ENCODE measurements at places on chromosomes 16 and 17.
A peak's percentile ranks its signal among the peaks of the same experiment; 100 is the strongest.

- no peaks in the 10 kb centered on the region for H3K27me3 ChIP-seq
- DNase-seq: no peak
- no peak overlapping the region for H3K27ac ChIP-seq
- peak overlapping the region; percentile 73 for H3K4me3 ChIP-seq
These were observed 963 bp downstream of the COPRS start for GRCh38 chr17:31857920-31858641.

DNA sequence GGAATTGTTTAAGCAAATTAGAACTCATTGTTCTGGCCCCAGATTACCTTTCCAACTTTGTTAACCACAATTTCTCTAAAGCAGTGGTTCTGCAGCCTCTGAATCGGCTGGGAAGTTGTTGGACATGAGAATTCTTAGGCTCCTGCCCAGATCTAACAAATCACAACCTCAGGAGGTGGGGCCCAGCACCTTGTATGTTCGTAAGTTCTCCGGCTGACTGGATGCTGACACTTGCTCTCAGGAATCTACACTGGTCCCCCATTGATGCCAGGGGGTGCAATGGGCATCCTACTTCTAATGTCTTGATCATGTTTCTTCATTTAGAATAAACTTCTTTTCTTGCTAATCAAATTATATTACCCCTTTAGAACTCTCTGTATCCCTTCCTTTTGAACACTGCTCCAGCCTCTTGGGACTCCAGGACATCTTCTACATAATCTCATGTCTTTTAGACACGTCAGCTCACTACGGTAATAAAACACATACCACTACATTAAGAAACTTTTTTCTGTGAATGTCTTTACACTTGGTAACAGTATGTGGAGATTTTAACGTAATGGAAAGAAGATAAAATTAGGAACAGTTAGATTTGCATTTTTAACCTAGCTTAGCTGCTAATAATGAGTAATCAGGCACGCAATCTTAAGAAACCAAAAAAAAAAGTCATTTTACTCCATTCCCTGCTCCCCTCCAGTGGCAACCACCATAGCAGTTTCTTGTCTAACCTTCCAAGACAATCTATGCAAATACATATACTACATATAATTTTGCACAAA is 143.2 kb downstream of the ITFG1 start:
- H3K4me1 ChIP-seq: peaks cover 7% of the 10 kb centered on the region
- no peaks in the 10 kb centered on the region for H3K36me3 ChIP-seq
- no peaks in the 10 kb centered on the region for H3K27me3 ChIP-seq
- no peak overlapping the region for H3K4me3 ChIP-seq

DNA sequence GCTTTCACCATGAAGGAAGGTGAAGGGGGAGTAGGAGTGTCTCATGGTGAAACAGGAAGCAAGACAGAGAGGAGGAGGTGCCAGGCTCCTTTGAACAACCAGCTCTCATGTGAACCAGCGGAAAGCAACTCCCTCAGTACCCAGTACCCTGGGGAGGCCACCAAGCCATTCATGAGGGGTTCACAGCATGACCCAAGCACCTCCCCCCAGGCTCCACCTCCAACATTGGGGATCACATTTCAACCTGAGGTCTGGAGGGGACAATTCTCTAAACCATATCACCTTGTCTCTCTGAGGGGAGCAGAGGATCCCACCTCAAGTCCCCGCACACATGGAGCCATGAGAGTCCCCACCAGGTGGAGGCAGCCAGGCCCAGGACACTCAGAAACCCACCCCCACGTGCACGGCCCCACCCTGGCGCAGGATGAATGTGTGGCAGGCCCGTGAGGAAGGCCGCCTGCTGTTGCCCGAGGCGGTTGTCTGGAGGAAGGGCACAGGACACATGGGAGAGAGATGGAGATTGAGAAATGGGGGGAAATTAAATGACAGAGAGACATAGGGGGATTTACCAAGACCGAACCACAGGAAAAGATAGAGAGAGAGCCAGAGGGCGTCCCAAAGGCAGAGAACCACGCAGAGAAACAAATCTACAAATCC is 85.9 kb downstream of the TMEM132E start:
- no peak overlapping the region for H3K4me3 ChIP-seq
- H3K36me3 ChIP-seq: no peaks in the 10 kb centered on the region
- H3K4me1 ChIP-seq: peaks cover 3% of the 10 kb centered on the region
- H3K27ac ChIP-seq: no peak overlapping the region
- H3K27me3 ChIP-seq: peaks cover 20% of the 10 kb centered on the region

DNA sequence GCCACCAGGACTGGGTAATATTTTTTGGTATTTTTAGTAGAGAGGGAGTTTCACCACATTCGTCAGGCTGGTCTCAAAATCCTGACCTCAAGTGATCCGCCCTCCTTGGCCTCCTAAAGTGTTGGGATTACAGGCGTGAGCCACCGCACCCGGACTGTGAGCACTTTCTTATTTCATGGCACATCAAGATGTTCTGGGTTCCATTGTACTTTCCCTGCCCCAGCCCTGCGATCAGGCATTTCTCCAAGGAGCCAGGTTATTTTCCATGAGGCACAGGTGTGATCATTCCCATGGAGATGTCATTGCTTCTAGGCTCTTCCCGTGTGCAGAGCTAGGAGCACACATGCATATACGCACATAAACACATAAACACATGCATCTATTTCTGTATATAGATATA is 2.6 kb upstream of the ANKRD40CL start:
- no peaks in the 10 kb centered on the region for H3K36me3 ChIP-seq
- no peak overlapping the region for H3K4me3 ChIP-seq
- H3K4me1 ChIP-seq: peaks cover 3% of the 10 kb centered on the region
- no peaks in the 10 kb centered on the region for H3K27me3 ChIP-seq
- H3K27ac ChIP-seq: no peak overlapping the region
- no peak for DNase-seq

GRCh38 chr17:58215685-58216084 is 3.4 kb downstream of the MKS1 start:
- no peak overlapping the region for H3K27ac ChIP-seq
- no peaks in the 10 kb centered on the region for H3K36me3 ChIP-seq
- DNase-seq: no peak
- no peaks in the 10 kb centered on the region for H3K27me3 ChIP-seq
- H3K4me1 ChIP-seq: peaks cover 23% of the 10 kb centered on the region

DNA sequence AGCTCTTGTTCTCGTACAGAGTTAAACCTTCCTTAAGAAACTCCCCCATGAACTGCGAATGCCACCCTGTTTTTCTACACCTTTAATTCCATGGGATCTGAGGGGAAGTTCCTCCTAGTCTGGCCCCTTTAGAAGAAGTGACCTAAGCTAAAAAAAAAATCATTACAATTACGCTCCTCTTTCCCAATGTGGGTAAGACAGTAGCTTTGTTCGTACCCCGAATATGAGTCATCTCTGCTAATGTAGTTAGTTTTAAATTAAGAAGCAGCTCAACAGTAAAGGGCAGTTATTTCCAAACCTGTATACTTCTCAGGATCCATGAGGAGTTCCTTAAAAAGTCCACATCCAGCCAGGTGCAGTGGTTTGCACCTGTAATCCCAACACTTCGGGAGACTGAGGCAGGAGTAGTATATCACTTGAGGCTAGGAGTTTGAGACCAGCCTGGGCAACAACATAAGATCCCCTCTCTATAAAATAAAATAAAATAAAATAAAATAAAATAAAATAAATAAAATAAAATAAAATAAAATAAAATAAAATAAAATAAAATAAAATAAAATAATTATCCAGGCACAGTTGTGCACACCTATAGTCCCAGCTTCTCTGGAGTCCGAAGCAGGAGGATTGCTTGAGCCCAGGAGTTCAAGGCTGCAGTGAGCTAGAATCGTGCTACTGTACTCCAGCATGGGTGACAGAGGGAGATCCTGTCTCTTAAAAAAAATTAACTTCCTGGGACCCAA is 26.1 kb downstream of the RCVRN start:
- peaks cover 45% of the 10 kb centered on the region for H3K27me3 ChIP-seq
- H3K4me1 ChIP-seq: no peaks in the 10 kb centered on the region

- no peak for DNase-seq
- no peaks in the 10 kb centered on the region for H3K4me1 ChIP-seq
- H3K27ac ChIP-seq: no peak overlapping the region
- no peak overlapping the region for H3K4me3 ChIP-seq
- no peaks in the 10 kb centered on the region for H3K27me3 ChIP-seq
- peaks cover 22% of the 10 kb centered on the region for H3K36me3 ChIP-seq
These were observed 15.4 kb downstream of the SCO1 start for GRCh38 chr17:10681866-10682446.

GRCh38 chr16:66382966-66383299 is 16.4 kb downstream of the CDH5 start:
- H3K27ac ChIP-seq: no peak overlapping the region
- H3K4me1 ChIP-seq: peaks cover 11% of the 10 kb centered on the region
- DNase-seq: no peak
- H3K36me3 ChIP-seq: no peaks in the 10 kb centered on the region

DNA sequence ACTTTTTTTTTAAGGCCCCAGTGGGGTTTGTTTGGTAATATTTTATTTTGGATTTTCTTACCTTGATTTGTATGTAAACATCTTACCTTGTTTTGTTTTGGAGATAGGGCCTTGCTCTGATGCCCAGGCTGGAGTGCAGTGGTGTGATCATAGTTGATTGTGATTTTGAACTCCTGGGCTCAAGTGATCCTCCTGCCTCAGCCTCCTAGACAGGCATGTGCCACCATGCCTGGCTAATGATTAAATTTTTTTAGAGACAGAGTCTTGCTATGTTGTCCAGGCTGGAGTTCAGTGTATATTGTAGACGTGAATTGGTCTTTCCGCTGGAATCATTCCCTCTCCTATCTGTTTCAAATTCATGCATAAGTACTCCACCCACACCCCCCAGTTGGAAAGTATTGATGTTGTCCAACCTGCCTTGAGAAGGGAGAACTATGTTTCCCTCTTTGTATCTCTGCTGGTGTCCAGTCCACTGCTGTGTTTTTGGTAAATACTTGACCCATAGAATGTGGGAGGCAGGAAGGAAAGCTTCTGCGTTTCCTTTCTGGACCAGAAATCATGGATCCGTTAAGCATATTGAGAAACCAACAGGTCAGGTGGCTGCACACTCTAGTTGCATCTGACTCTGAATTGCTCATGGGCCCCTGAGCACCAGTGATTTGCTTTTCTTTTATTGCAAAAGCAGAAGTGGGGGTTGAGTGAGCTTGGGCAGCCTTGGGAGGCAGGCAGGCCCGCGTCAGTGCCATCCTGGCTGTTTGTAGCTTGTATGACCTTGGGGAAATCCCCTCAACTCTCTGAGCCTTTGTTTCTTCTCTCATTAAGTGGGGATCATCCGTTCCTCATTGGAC is 25.0 kb downstream of the RMI2 start:
- peak overlapping the region; percentile 25 for H3K4me3 ChIP-seq
- no peaks in the 10 kb centered on the region for H3K36me3 ChIP-seq
- H3K27me3 ChIP-seq: peaks cover 9% of the 10 kb centered on the region

- no peaks in the 10 kb centered on the region for H3K36me3 ChIP-seq
- H3K4me3 ChIP-seq: no peak overlapping the region
- H3K27ac ChIP-seq: no peak overlapping the region
- H3K27me3 ChIP-seq: peaks cover 2% of the 10 kb centered on the region
These were observed 178.3 kb downstream of the SOX9 start for GRCh38 chr17:72299100-72299499.

DNA sequence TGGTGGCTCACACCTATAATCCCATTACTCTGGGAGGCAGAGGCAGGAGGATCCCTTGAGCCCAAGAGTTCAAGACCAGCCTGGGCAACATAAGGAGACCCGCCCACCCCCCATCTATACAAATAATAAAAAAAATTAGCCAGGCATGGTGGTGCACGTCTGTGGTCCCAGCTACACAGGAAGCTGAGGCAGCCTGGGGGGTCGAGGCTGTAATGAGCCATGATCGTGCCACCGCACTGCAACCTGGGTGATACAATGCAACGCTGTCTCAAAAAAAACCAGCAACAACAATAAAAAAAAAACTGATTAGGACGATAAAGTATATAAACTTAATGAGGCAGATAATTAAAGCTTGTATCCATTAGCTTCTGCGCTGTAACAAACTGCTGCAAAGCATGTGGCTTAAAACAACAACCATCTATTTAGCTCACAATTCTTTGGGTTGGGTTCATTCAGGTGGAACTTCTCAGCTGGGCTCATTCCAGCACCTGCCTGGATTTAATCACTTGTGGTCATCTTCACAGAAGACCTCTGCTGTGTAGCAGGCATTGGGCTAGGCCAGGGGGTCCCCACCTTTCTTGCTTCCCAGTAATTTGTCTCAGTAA is 45.8 kb downstream of the LCMT1 start:
- peaks cover 18% of the 10 kb centered on the region for H3K36me3 ChIP-seq
- DNase-seq: no peak
- no peaks in the 10 kb centered on the region for H3K4me1 ChIP-seq

DNA sequence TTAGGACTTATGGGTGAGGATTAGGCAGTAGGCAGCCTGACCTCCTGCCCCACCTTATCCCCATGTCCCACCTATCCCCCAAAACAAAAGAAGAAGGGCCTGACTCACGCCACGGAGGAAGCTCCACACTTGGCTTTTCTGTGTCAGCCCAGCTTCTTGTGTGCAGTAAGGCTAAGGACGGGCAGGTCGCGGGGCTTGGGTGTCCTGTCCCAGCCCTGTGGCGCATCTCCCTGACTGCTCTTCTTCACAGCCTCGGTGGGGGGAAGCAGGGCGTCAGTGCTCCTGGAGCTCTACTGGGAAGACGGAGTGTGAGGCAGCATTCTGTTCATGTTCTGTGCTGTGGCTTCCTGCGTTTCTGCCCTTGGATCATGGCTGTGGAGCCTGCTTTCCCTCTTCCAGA is 34.6 kb upstream of the ALDH3A2 start:
- H3K4me3 ChIP-seq: no peak overlapping the region
- H3K36me3 ChIP-seq: peaks cover 24% of the 10 kb centered on the region
- no peaks in the 10 kb centered on the region for H3K4me1 ChIP-seq
- H3K27ac ChIP-seq: no peak overlapping the region
- peaks cover 4% of the 10 kb centered on the region for H3K27me3 ChIP-seq

DNA sequence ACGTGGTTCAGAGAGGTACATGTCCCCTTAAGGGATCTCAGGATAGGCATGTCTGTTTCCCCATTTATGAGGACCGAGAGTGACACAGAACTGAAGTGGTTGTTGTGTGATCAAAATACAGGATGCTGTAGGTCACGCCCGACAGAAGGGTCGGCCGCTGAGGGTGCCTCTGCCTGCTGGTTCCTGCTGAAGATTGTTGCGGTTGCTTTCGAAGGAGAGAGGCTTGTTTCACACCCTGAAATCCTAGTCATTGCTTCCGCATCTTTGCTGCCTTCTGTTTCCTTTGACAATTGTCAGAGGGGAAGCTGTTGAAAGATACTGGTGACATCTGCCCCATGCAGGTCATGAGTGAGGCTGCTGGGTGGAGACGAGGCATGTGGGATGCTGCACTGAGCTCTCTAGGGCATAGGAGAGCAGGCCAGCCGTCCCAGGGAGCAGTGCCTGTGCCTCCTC is 3.8 kb upstream of the NAT9 start:
- H3K4me1 ChIP-seq: peaks cover 60% of the 10 kb centered on the region
- no peaks in the 10 kb centered on the region for H3K27me3 ChIP-seq
- H3K27ac ChIP-seq: peak overlapping the region; percentile 87
- no peaks in the 10 kb centered on the region for H3K36me3 ChIP-seq
- DNase-seq: peak; percentile 73
